ENCODE measurements at places on chromosomes 7 and 10. TPM values are rescaled to one million over a fixed set of nuclear protein-coding genes. Genes with fewer than 3 reads are reported as not detected.

The ANKRD7 gene
- 4.0 TPM for total RNA-seq

The ZNF212 gene
- total RNA-seq: 11.6 TPM

The RBP4 gene
- not detected for total RNA-seq

The LDB3 gene
- total RNA-seq: 0.03 TPM

The CLDN3 gene
- total RNA-seq: 69.4 TPM

The CPVL gene
- total RNA-seq: not detected

The UTF1 gene
- total RNA-seq: not detected
